WTC11 (cell line): ENCODE measurements at places on chromosomes 1 and 21. TPM values are rescaled to one million over a fixed set of nuclear protein-coding genes. Genes with fewer than 3 reads are reported as not detected.
A peak's percentile ranks its signal among the peaks of the same experiment; 100 is the strongest.

The ACTL8 gene
- 0.80 to 1.6 TPM (median 0.87 TPM) in 3 replicates for total RNA-seq

The S100A16 gene
- total RNA-seq = 14.6 to 17.6 TPM (median 16.8 TPM) in 3 replicates

The BSND gene
- 0.30 to 0.42 TPM (median 0.37 TPM) in 3 replicates for total RNA-seq

The SPRR2F gene
- total RNA-seq = not detected in 3 replicates

The IER5 gene
- total RNA-seq = 14.2 to 18.2 TPM (median 14.3 TPM) in 3 replicates

The SUSD4 gene
- total RNA-seq = 1.8 to 2.6 TPM (median 2.6 TPM) in 3 replicates

The HSD3B2 gene
- total RNA-seq = 0.94 to 1.0 TPM (median 0.94 TPM) in 3 replicates

The CGN gene
- total RNA-seq = 52.4 to 68.7 TPM (median 55.6 TPM) in 3 replicates

DNA sequence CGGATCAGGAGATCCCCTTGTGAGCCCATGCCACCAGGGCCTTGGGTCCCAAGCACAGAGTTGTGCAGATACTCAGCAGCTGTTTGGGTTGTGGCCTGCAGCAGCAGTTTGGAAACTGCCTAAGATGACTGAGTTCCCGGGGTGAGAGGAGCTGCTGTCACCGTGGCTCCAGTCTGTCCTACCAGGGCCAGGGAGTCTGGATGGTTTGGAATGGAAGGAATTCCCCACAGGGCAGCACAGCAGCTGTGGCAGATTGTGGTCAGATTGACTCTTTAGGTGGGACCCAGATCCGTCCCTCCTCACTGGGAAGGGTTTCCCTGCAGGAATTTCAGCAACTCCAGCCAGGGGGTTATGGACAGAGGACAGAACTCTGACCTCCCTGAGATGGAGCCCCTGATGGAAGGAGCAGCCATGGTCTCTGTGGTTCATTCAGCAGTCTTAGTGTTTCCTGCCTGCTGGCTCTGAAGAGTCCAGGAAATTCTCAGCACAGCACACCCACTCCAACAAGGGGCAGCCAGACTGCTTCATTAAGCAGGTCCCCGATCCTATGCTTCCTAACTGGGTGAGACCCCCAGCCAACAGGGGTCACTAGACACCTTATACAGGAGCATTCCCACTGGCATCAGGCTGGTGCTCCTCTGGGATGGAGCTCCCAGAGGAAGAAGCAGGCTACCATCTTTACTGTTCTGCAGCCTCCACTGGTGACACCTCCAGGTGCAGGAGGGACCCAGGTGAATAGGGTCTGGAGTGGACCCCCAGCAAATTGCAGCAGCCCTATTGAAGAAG, 51.5 kb upstream of the TNFSF4 start:
- H3K4me1 ChIP-seq = no peaks in the 10 kb centered on the region
- no peak overlapping the region for H3K27ac ChIP-seq
- peak; percentile 10 for DNase-seq
- peaks cover 7% of the 10 kb centered on the region for H3K36me3 ChIP-seq

DNA sequence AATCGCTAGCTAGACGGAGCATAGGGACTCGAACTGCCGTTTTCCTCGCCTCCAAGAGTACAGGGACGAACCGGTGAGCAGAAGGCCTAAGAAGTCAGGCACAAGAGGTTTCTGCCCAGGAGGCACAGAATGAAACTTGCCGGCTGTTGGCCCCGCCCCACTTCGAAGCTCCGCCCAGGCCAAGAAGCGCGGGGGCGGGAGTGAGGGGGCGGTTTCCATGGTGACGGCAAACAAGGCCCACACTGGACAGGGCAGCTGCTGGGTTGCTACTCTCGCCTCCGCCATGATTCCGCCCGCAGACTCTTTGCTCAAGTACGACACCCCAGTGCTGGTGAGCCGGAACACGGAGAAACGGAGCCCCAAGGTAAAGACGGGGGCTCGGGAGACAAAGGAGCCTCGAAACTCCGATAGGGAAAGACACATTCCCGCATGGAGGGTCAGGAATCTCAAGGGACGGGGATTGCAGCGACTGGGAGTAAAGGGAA, at the start of gene DNALI1:
DNALI1 (plus strand) TSS at position 229 of the 485 bp plus-strand sequence; CDS start at position 284, 55 bp downstream.
- H3K4me1 ChIP-seq = peaks cover 27% of the 10 kb centered on the region
- peak within 1 kb of the TSS; percentile 89 for H3K27ac ChIP-seq
- peak within 1 kb of the TSS; percentile 85 for H3K4me3 ChIP-seq
- peaks cover 8% of the 10 kb centered on the region for H3K36me3 ChIP-seq
- DNase-seq = peak; percentile 96

- H3K27ac ChIP-seq = no peak overlapping the region
- H3K36me3 ChIP-seq = no peaks in the 10 kb centered on the region
- H3K4me1 ChIP-seq = peaks cover 4% of the 10 kb centered on the region; the same call in 1 of the 2 replicates
- DNase-seq = no peak
- H3K27me3 ChIP-seq = peaks cover 17% of the 10 kb centered on the region
Measured at GRCh38 chr1:209815490-209815889, 9.5 kb upstream of the IRF6 start.

GRCh38 chr1:64515427-64515826, 45.5 kb downstream of the CACHD1 start:
- DNase-seq = no peak
- peaks cover 5% of the 10 kb centered on the region for H3K27me3 ChIP-seq
- H3K36me3 ChIP-seq = no peaks in the 10 kb centered on the region

DNA sequence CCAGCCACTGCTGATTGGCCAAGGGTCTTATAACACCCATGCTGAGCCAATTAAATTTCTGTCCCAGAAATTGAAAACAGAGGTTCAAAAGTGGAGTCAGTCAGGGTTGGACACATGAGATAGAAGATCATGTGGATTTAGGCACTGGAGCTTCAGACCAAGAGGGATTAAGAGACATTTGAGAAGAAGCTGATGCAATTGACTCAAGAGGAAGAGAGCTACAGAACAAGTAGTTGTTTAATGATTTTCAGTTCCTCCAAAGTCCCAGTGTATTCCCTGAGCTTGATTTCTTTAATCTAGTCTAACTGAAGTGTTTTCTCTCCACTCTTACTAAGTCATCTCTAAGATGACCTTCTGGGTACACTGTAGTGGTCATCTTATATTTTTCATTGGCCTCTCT, 227.1 kb downstream of the DUSP10 start:
- no peaks in the 10 kb centered on the region for H3K36me3 ChIP-seq
- no peak overlapping the region for H3K4me3 ChIP-seq
- H3K4me1 ChIP-seq = peaks cover 5% of the 10 kb centered on the region; the same call in 1 of the 2 replicates
- no peak overlapping the region for H3K27ac ChIP-seq

GRCh38 chr1:94425821-94426484, 7.8 kb downstream of the ABCD3 start:
- H3K36me3 ChIP-seq = peaks cover 23% of the 10 kb centered on the region
- H3K27me3 ChIP-seq = no peaks in the 10 kb centered on the region
- H3K27ac ChIP-seq = no peak overlapping the region; the same call in 1 of the 2 replicates
- no peak overlapping the region for H3K4me3 ChIP-seq

- no peak overlapping the region for H3K27ac ChIP-seq
- no peak overlapping the region for H3K4me3 ChIP-seq
- DNase-seq = no peak
- no peaks in the 10 kb centered on the region for H3K36me3 ChIP-seq
Measured at GRCh38 chr1:101741910-101742309, 254.8 kb downstream of the OLFM3 start.

DNA sequence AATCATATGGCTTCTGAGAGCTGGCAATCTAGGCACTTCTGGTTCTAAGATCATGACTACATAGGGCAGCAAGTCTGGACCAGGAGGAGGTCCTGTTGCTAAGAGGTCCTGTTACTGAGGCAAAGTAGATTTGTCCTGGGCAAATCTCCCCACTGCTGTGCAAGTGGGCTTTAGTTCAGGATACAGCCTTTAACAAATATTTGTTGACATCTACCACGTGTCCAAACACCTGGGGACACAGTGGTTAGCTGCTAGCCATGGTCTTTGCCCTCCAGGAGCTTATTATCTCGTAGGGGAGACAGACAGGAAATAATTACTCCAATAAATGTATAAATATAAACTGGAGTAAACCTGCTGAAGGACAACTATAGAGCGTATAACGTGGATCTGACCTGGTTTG, 3.2 kb downstream of the CGN start:
- peak overlapping the region; percentile 96 for H3K27ac ChIP-seq
- no peak for DNase-seq
- peaks cover 51% of the 10 kb centered on the region for H3K4me1 ChIP-seq

DNA sequence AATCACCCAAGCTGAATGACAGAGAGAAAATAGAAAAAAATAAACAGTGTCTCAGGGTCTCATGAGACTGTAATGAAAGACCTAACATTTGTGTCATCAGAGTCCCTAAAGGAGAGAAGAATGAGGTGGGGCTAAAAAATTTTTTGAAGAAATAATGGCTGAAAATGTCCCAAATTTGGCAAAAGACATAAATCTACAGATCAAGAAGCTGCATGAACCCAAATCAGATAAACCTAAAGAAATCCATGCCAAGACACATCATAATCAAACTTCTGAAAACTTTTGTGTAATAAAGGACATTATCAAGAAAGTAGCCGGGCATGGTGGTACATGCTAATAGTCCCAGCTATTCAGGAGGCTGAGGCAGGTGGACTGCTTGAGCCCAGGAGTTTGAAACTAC, 29.2 kb downstream of the LEMD1 start:
- H3K27ac ChIP-seq = no peak overlapping the region
- H3K4me3 ChIP-seq = no peak overlapping the region
- DNase-seq = no peak
- H3K4me1 ChIP-seq = peaks cover 6% of the 10 kb centered on the region
- peaks cover 4% of the 10 kb centered on the region for H3K27me3 ChIP-seq

DNA sequence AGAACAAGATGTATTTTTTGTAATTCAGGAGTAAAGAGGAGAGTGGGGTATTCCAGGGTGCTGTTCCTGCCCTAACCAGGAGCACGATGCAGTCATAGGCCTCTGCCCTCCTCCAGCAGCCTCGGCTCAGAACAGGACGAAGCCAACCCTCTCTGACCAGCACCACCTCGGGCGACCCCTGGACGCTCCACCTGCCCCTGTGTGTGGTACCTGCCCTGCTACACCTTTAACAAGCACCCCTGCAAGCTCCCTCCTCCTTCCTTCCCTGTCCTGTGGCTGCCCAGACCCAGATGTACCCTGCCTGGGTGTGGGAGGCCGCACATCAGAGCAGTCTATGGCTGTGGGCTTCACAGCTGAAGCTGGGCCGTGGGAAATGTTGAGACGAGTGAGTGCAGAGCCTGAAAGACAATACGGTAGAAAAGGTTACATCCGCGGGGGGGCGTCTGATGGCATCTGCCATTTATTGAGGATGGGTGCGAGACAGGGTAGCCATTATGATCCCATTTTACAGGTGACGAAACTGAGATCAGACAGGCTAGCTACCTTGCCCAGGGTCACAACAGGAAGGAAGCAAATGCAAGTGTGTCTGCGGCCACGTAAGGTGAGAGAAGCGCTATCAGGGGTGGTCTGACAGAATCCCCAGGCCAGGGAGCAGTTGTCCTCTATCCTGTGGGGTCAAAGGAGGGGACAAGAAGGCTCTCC, 4.6 kb downstream of the ERG start:
- no peaks in the 10 kb centered on the region for H3K27me3 ChIP-seq
- H3K36me3 ChIP-seq = no peaks in the 10 kb centered on the region
- no peak for DNase-seq
- H3K4me3 ChIP-seq = no peak overlapping the region
- H3K4me1 ChIP-seq = peaks cover 88% of the 10 kb centered on the region

DNA sequence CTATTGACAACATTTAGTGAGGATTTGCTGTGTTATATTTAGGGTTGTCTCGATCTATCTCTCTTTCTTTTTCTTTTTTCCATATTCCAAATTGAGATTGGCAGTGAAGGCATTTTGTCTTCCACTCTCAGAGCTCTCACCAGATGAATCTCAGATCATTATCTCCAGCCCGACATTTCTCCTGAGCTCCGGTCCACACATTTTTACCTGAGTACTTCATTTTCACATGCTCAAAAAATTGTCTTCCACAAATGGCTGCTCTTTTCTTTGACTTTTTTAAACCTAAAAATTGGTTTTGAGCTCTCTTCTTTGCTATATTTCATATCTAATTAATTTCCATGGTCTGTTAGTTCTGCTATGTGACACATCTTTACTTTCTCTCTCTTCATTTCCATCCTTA, 56.9 kb upstream of the ASB17 start:
- H3K27me3 ChIP-seq = no peaks in the 10 kb centered on the region; the same call in 1 of the 2 replicates
- peaks cover 3% of the 10 kb centered on the region; the same call in 1 of the 2 replicates for H3K4me1 ChIP-seq
- no peak overlapping the region for H3K4me3 ChIP-seq
- DNase-seq = no peak
- H3K36me3 ChIP-seq = peaks cover 4% of the 10 kb centered on the region

DNA sequence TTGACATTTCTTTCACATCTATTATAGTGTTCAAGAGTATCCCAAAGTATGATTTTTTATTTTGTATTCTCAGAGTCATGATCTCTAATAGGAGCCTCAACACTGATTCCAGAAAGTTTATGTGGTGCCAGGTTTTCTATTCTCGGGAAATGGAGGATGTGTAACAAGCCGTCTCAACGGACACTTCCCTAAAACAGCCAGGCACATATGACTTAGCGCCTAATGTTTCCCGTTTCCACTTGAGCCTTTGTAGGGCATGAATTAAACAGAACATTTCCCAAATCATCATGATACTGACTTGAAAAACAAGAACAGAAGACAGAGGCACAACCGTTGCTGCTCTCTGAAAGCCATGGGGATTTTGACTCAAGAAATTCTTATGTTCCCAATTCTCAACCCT, 8.0 kb downstream of the CYYR1 start:
- no peaks in the 10 kb centered on the region for H3K27me3 ChIP-seq
- peaks cover 15% of the 10 kb centered on the region for H3K4me1 ChIP-seq
- no peak for DNase-seq
- peaks cover 37% of the 10 kb centered on the region for H3K36me3 ChIP-seq
- no peak overlapping the region for H3K4me3 ChIP-seq

GRCh38 chr1:147641695-147642592, 28.4 kb downstream of the ACP6 start:
- H3K27me3 ChIP-seq = no peaks in the 10 kb centered on the region
- DNase-seq = peak; percentile 55
- no peak overlapping the region for H3K4me3 ChIP-seq
- peaks cover 11% of the 10 kb centered on the region for H3K4me1 ChIP-seq

- DNase-seq = no peak
- peaks cover 68% of the 10 kb centered on the region for H3K4me1 ChIP-seq
- H3K4me3 ChIP-seq = peak within 1 kb of the TSS; percentile 36; the same call in 1 of the 2 replicates
- H3K27ac ChIP-seq = no peak within 1 kb of the TSS
Measured at GRCh38 chr1:205356440-205357139, at the start of gene KLHDC8A. Gene KLHDC8A, minus strand, starts transcription at chr1:205356922. Its CDS starts 13,318 bp downstream, at chr1:205343604.

- no peak overlapping the region for H3K27ac ChIP-seq
- H3K4me1 ChIP-seq = no peaks in the 10 kb centered on the region
- H3K4me3 ChIP-seq = no peak overlapping the region
- peak; percentile 24 for DNase-seq
- no peaks in the 10 kb centered on the region; the same call in 1 of the 2 replicates for H3K27me3 ChIP-seq
Measured at GRCh38 chr1:101506541-101507164, 269.8 kb downstream of the S1PR1 start.

DNA sequence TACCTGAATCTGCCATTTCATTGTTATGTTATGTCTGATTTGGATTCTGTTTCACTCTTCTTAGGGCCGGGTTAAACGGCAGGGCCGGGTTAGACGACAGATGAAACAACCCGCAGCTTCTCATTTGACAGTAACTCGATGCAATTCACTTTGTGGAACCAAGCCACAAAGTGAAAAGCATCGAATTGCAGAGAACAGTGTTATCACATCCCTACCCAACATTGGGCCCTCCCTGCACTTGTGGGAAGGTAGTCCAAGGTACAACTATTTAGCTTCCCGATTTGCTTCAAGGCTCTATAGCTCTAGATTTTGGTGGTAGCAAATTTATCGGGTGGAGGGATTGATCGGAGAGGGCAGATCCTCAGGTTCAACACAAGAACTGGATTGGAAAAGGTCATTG, 17.0 kb downstream of the SON start:
- no peak for DNase-seq
- H3K27me3 ChIP-seq = no peaks in the 10 kb centered on the region
- no peak overlapping the region for H3K27ac ChIP-seq
- no peaks in the 10 kb centered on the region for H3K4me1 ChIP-seq
- H3K36me3 ChIP-seq = peaks cover 68% of the 10 kb centered on the region
- H3K4me3 ChIP-seq = no peak overlapping the region

GRCh38 chr21:42193131-42193671, 25.7 kb upstream of the ABCG1 start:
- DNase-seq = no peak
- H3K27me3 ChIP-seq = no peaks in the 10 kb centered on the region; the same call in 1 of the 2 replicates
- H3K4me3 ChIP-seq = no peak overlapping the region
- H3K36me3 ChIP-seq = no peaks in the 10 kb centered on the region
- H3K27ac ChIP-seq = peak overlapping the region; percentile 63; the same call in 1 of the 2 replicates
- H3K4me1 ChIP-seq = no peaks in the 10 kb centered on the region
